ENCODE measurements at places on chromosomes 1 and 21. TPM values are rescaled to one million over a fixed set of nuclear protein-coding genes. Genes with fewer than 3 reads are reported as not detected.

DNA sequence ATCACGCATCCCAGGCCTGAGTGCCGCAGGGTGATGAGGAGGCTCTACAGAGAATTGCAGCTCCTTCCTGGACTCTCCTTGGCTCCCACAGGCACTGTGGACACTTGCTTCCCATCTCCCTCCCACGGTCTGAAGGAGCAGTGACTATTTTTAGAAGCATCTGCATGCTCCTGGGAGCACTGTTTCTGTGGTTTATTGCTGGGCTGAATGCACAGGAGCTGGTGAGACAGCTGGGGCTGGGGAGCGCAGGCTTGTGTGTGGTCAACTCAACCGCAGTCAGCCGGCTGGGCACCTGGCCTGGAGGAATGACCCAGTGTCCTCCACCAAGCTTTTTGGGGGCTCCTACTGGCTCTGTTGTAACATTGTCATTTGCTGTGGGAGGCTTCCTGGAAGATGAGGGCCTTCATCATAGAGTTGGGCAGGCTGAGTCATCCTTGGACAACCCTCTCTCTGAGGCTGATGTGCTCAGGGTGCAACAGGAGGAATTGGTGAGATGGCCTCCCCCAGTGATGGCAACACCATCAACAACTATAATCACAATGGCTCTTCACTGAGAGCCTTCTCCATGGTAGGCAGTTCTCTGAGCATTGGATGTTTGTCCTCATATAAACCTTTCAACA is 1.7 kb downstream of the NFASC start:
- no peaks in the 10 kb centered on the region for H3K4me1 ChIP-seq
- H3K4me3 ChIP-seq = no peak overlapping the region
- no peaks in the 10 kb centered on the region for H3K36me3 ChIP-seq
- DNase-seq = no peak
- peaks cover 3% of the 10 kb centered on the region for H3K27me3 ChIP-seq
- H3K27ac ChIP-seq = no peak overlapping the region

The VHLL gene
- polyA plus RNA-seq = not detected

DNA sequence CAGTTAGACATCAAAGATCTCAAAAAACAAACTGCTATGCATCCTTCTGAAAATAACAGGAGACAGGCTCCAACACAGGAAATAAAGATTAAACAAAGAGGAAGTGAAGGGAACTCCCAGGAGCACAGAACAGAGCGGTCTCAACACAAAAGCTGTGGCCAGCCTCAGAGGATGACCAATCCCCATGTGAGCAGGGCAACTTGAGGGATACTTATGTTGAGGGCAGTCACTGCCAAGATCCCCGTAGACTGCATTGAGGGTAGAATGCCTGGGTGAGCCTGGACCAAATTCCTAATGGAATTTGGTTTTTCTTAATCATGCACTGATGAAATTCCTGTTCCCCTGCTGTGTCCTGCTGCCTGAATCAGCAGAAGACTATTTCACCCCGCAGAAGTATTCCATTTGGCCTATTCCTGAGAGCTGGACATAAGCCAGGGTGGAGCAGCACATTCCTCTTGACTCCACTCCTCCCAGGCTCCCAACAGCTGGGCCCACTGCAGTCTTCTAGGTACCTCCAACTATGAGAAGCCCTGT is 49.0 kb downstream of the JAK1 start:
- no peak for DNase-seq
- no peaks in the 10 kb centered on the region for H3K36me3 ChIP-seq
- H3K4me1 ChIP-seq = peaks cover 47% of the 10 kb centered on the region
- no peak overlapping the region for H3K4me3 ChIP-seq
- peak overlapping the region; percentile 29 for H3K27ac ChIP-seq

- no peak overlapping the region for H3K27ac ChIP-seq
- no peaks in the 10 kb centered on the region for H3K27me3 ChIP-seq
- no peak for DNase-seq
- H3K4me1 ChIP-seq = peaks cover 14% of the 10 kb centered on the region
- H3K4me3 ChIP-seq = no peak overlapping the region
- H3K36me3 ChIP-seq = no peaks in the 10 kb centered on the region
These were observed 55.6 kb downstream of the KIF21B start for GRCh38 chr1:200967693-200968468.

GRCh38 chr1:214029796-214030195 is 42.0 kb downstream of the PROX1 start:
- no peaks in the 10 kb centered on the region for H3K27me3 ChIP-seq
- H3K27ac ChIP-seq = no peak overlapping the region
- no peak for DNase-seq
- peaks cover 3% of the 10 kb centered on the region for H3K4me1 ChIP-seq
- no peaks in the 10 kb centered on the region for H3K36me3 ChIP-seq

DNA sequence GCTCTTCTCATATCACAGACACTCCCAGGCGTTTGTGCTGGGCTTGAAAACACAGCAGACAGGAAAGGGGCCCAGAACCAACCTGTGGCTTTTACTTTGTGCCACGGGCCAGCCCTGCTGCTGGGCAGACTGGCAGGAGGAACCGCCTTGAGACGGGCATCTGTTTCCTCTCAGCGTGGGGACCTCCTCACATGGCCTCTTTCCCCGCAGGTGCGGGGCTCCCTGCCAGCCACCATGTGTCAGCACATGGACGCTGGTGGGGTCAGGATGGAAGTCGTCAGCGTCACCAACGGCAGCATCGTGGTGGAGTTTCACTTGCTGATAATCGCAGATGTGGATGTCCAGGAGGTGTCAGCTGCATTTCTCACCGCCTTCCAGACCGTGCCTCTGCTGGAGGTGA is 47.8 kb downstream of the UMODL1 start:
- no peaks in the 10 kb centered on the region for H3K27me3 ChIP-seq
- H3K36me3 ChIP-seq = no peaks in the 10 kb centered on the region
- no peak for DNase-seq
- no peak overlapping the region for H3K4me3 ChIP-seq

DNA sequence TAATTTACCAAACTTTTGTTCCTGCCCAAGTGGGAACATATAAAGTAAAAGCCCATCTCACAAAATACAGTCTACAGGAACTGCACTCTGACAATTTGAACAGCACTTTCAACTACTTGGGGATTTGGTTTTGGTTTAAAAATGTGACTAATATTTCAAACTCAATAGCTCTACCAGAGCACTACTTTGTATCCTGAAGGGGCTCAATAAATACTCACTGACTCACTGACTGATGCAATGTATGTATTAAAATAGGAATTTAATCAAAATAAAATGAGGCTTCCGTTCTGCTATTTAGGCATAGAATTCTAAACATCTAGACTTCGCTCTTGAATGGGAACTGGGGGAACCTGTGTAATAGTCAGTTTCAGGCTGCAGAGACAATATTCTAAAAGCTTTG is 21.9 kb downstream of the EFCAB14 start:
- no peaks in the 10 kb centered on the region for H3K27me3 ChIP-seq
- peaks cover 28% of the 10 kb centered on the region for H3K36me3 ChIP-seq
- no peak overlapping the region for H3K27ac ChIP-seq
- H3K4me1 ChIP-seq = peaks cover 12% of the 10 kb centered on the region
- no peak for DNase-seq
- H3K4me3 ChIP-seq = no peak overlapping the region

The CFHR1 gene
- 0.16 TPM for polyA plus RNA-seq

DNA sequence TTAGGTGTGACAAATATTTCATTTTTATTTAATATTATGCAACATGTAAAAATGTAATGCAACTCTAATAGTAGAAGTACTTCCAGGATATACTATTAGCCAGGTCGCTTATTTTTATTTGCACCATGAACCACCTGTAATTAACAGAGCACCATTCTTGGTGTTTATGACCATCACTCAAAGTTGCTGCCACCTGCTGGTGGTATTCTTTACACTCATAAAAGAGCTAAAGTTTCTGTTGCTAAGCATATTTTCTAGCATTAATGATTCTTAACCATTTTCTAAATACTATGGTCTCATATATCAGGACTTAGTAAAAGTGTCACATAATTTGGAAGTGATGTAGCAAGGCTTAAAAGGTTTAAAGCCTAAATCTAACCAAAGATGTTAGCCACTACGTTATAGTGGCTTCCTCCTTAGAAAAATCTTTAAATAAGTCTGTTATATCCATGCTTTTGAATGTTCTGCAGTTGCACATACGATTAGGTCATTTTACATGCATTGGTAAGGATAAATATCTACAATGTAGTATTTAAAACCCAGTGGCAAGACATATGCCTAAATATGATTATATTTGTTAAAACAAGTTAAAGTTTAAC is 244.5 kb downstream of the NEGR1 start:
- no peaks in the 10 kb centered on the region for H3K27me3 ChIP-seq
- DNase-seq = peak; percentile 8
- no peak overlapping the region for H3K27ac ChIP-seq
- H3K36me3 ChIP-seq = no peaks in the 10 kb centered on the region
- no peaks in the 10 kb centered on the region for H3K4me1 ChIP-seq
- H3K4me3 ChIP-seq = no peak overlapping the region

- no peak for DNase-seq
- no peak overlapping the region for H3K27ac ChIP-seq
- peaks cover 20% of the 10 kb centered on the region for H3K36me3 ChIP-seq
These were observed 2.1 kb upstream of the PBXIP1 start for GRCh38 chr1:154958036-154958435.

The CCDC190 gene
- polyA plus RNA-seq = 0.07 TPM

GRCh38 chr1:158037008-158037865 is 43.8 kb downstream of the KIRREL1 start:
- no peaks in the 10 kb centered on the region for H3K27me3 ChIP-seq
- H3K36me3 ChIP-seq = no peaks in the 10 kb centered on the region
- no peak overlapping the region for H3K27ac ChIP-seq
- no peak for DNase-seq

DNA sequence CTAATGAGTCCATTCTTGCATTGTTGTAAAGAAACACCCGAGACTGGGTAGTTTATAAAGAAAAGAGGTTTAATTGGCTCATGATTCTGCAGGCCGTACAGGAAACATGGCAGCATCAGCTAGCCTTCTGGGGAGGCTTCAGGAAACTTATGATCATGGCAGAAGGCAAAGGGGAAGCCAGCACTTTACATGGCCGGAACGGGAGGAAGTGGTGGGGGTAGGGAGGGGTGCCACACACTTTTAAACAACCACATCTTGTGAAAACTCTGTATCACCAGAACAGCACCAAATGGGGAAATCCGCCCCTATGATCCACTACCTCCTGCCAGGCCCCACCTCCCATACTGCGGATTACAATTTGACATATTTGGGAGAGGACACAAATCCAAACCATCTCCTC is 43.9 kb downstream of the NOS1AP start:
- H3K36me3 ChIP-seq = no peaks in the 10 kb centered on the region
- H3K27ac ChIP-seq = no peak overlapping the region
- H3K27me3 ChIP-seq = no peaks in the 10 kb centered on the region
- no peak overlapping the region for H3K4me3 ChIP-seq
- no peaks in the 10 kb centered on the region for H3K4me1 ChIP-seq

The ASTN1 gene
- 3.0 TPM for polyA plus RNA-seq

The DNAJC28 gene
- 2.9 TPM for polyA plus RNA-seq

- no peak overlapping the region for H3K4me3 ChIP-seq
- H3K27ac ChIP-seq = no peak overlapping the region
- H3K36me3 ChIP-seq = no peaks in the 10 kb centered on the region
- no peak for DNase-seq
These were observed 413.4 kb downstream of the CAMTA1 start for GRCh38 chr1:7198664-7199063.

DNA sequence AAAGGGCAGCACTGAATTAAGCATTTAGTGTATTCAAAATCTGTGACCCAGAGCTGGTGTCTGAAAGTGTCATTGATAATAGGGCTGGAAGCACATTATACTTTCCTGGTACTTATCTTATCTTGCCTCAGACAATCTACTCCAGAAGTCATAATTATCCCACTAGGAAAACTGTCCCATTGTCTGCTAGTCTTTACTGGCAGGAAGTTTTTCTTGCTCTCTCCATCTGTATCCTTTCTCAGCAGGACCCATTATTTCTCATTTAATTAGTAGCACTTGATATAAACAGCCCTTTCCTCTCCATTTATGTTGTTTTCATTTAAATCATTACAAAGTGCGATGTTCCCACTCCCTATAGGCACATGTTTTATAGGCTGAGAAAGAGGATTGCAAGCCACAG is 36.5 kb upstream of the BARHL2 start:
- H3K27ac ChIP-seq = no peak overlapping the region
- H3K4me3 ChIP-seq = no peak overlapping the region
- no peaks in the 10 kb centered on the region for H3K36me3 ChIP-seq
- peaks cover 17% of the 10 kb centered on the region for H3K27me3 ChIP-seq
- no peak for DNase-seq
- no peaks in the 10 kb centered on the region for H3K4me1 ChIP-seq

- H3K27me3 ChIP-seq = no peaks in the 10 kb centered on the region
- no peak for DNase-seq
- no peak overlapping the region for H3K4me3 ChIP-seq
- H3K4me1 ChIP-seq = peaks cover 6% of the 10 kb centered on the region
- peaks cover 6% of the 10 kb centered on the region for H3K36me3 ChIP-seq
- H3K27ac ChIP-seq = no peak overlapping the region
These were observed 87.8 kb downstream of the PTPN14 start for GRCh38 chr1:214463596-214463995.

GRCh38 chr1:32071758-32072621 is 749 bp upstream of the TMEM39B start:
- H3K4me3 ChIP-seq = peak overlapping the region; percentile 97
- peak overlapping the region; percentile 99 for H3K27ac ChIP-seq
- H3K36me3 ChIP-seq = peaks cover 16% of the 10 kb centered on the region
- DNase-seq = no peak
- H3K27me3 ChIP-seq = no peaks in the 10 kb centered on the region

- no peaks in the 10 kb centered on the region for H3K27me3 ChIP-seq
- no peak overlapping the region for H3K4me3 ChIP-seq
- DNase-seq = no peak
- no peak overlapping the region for H3K27ac ChIP-seq
These were observed 101.5 kb downstream of the PLA2G4A start for GRCh38 chr1:186930238-186930637.

DNA sequence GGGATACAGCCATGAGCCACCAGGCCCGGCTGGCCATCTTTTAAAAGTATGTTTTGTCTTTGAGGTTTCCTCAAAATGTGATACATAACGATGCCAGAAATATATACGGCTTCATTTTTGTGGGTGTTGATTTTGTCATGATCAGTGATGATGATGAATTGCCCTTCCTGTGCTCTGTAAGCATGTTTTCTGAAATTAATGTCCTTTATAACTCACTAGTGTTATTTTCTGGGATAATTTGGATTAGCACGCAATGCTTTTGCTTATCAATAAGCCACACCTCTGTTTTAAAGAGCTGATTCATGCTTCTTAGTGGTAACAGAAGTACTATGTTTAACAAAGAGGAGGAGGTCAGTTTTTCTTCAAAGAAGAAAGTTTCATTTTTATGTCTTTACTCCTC is 25.6 kb downstream of the PHACTR4 start:
- H3K4me3 ChIP-seq = no peak overlapping the region
- H3K27ac ChIP-seq = no peak overlapping the region
- no peaks in the 10 kb centered on the region for H3K4me1 ChIP-seq
- peaks cover under 1% of the 10 kb centered on the region for H3K36me3 ChIP-seq
- no peaks in the 10 kb centered on the region for H3K27me3 ChIP-seq

The AMY1C gene
- not detected for polyA plus RNA-seq

Data from large intestine (tissue), 12 donors.